ENCODE measurements at places on chromosomes 4 and X.

DNA sequence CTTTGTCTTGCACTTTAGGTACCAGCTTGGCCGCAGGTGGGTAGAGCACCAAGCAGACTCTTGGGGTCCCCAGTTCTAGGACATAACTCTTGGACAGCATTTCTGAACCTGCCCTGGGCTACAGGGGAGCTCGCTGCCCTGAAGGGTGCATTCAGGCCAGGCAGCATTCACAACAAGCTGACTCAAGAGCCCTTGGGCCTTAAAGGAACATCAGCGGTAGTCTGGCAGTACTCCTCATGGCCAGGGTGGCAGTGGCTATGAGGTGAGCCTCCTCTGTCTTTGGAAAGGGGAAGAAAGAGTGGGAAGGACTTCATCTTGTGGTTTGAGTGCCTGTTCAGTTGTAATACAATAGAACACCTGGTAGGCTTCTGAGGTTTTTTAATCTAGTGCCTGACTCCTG is 24.8 kb upstream of the SMARCA5 start:
- no peaks in the 10 kb centered on the region for H3K27me3 ChIP-seq
- H3K36me3 ChIP-seq, result no peaks in the 10 kb centered on the region
- H3K4me3 ChIP-seq, result no peak overlapping the region
- no peak for DNase-seq
- no peak overlapping the region for H3K27ac ChIP-seq

DNA sequence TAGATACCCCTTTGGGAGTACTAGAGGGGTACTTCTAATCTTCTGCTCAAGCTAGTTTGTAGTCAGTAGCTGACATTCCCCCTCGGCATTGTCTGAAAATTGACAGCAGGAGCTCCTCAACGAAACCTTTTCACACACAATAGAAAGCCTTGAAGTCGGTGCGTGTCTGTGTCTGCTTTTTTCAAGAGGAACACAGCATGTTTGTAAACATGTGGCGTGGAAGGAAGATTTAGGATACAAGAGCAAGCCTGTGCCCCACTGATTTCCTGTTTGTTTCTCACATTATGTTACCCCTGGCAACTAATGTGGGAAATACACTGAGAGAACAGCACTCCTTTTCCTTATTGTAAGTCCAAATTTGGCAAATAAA is 252.6 kb downstream of the ANKRD50 start:
- no peaks in the 10 kb centered on the region for H3K27me3 ChIP-seq
- no peaks in the 10 kb centered on the region for H3K36me3 ChIP-seq
- no peaks in the 10 kb centered on the region for H3K4me1 ChIP-seq
- H3K27ac ChIP-seq, result no peak overlapping the region

- DNase-seq, result no peak
- no peak overlapping the region for H3K27ac ChIP-seq
- no peak overlapping the region for H3K4me3 ChIP-seq
- no peaks in the 10 kb centered on the region for H3K27me3 ChIP-seq
- no peaks in the 10 kb centered on the region for H3K4me1 ChIP-seq
Measured at GRCh38 chrX:77564823-77565222, 117.6 kb downstream of the FGF16 start.

DNA sequence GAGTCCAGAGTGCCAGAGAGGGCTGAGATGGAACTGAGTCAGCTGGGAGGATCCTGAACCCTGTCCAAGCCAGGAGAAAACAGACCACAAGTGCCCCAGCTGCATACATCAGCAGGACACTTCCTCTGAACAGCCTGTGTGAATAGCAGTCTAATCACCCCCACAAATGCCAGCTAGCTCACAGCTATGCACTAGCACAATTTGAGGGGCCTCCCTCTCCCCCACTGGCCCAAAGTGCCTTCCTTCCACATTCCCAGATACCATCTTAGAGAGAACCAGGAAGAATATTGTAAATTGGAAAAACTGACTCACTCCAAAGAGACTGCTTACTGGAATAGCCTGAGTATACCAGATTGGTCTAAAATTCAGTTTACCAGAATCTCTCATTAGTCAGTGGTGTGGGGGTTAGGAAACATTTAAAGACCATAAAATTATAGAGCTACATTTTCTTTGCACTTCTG is 292.6 kb upstream of the KLF3 start:
- DNase-seq, result peak; percentile 12
- no peaks in the 10 kb centered on the region for H3K36me3 ChIP-seq
- peak overlapping the region; percentile 45 for H3K27ac ChIP-seq
- H3K4me3 ChIP-seq, result no peak overlapping the region

- H3K27me3 ChIP-seq, result no peaks in the 10 kb centered on the region
- peaks cover 25% of the 10 kb centered on the region for H3K36me3 ChIP-seq
- H3K4me1 ChIP-seq, result no peaks in the 10 kb centered on the region
- no peak overlapping the region for H3K27ac ChIP-seq
Measured at GRCh38 chr4:145839151-145839550, 99.5 kb downstream of the ZNF827 start.

GRCh38 chr4:37732526-37733186 is 46.5 kb upstream of the RELL1 start:
- no peaks in the 10 kb centered on the region for H3K27me3 ChIP-seq
- no peaks in the 10 kb centered on the region for H3K36me3 ChIP-seq
- peaks cover 35% of the 10 kb centered on the region for H3K4me1 ChIP-seq
- DNase-seq, result no peak
- H3K4me3 ChIP-seq, result no peak overlapping the region
